ENCODE measurements at places on chromosomes 3 and 15.

DNA sequence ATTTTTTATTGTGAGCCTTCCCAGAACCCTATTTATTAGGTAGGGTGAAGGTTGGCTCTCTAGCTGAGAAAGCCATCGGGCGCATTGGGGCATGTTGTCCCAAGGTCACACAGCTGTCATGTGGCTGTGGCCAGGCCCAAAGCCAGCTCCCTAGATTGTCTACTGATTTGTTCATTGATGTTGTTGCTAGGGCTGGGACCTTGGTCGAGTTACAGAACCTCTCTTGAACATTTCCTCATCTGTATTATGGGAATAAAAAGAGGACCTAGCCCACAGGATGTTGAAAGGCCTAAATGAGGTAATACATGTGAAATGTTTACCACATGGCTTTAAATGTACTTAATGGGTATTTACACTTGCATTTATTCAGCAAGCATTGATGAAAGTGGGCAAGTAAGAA lies 252.5 kb downstream of the SUCLG2 start:
- no peak for DNase-seq

GRCh38 chr15:82663186-82663600 lies 16.0 kb upstream of the CPEB1 start:
- DNase-seq, result no peak

DNA sequence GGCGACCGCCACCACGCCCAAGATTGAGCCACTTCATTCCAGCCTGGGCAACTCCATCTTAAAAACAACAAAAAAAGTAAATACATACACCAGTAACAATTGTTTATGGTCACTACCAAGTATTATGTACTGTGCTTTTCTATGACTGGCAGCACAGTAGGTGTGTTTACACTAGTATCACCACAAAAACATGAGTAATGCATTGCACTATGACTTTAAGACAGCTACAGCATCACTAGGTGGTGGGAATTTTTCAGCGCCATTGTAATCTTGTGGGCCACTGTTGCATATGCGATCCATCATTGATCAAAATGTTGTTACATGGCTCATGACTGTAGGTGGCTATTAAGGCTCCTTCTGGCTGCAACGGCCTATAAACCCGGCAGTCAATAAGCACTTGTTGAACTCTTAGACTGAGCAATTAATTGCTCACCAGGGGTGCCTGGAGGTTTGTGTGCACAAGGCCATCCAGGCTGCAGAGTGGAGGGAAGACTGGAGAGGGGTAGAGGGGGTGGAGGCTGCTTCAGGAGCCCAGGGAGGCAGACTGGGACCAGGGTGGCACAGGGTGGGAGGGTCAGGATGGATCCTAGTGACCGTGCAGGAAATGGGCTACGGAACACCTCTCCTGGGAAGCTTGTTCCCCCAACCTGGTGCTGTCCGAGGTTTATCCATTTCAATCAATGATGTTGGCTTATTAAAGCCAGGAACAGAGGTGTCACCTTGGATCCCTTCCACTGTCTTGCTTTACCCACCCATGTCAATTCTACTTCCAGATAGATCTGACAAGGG lies 17.9 kb upstream of the COPG1 start:
- no peak for DNase-seq

DNA sequence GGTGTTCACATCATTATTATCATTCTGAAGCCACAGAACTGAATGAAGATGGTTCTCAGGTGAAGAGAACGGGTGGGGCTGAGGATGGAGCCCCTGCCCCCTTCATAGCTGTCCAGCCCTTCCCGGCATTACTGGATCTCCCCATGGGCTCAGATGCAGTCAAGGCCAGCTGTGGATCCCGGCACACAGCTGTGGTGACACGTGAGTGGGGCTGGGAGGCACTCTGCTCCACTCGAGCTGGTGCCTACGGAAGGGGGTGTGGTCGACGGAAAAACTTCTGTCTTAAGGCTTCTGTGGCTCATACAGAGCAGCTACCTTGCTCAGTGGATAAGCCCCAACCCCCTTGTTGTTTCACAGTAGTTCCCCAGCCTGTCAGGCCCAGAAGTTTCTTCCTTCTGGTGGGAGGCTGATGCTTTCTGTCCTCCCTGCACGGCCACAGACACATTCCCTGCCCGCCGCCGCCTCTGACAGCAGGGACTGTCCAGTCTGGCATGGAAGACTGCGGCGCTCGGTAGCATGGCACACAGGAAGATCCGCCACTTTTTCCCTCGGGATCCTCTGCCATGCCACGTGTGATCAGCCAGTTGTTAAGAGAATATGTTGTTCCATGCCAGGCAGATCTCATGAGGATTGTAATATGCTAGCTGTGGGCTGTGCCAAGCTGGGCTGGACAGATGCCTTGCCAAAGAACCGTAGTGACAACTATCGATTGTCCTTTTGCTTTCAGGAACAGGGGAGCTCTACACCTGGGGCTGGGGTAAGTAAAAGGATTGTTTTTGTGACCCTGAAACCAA lies 5.8 kb downstream of the RCCD1 start:
- no peak for DNase-seq

- no peak for DNase-seq
These were observed 78.7 kb downstream of the SLC9A9 start for GRCh38 chr3:143769616-143770015.

DNA sequence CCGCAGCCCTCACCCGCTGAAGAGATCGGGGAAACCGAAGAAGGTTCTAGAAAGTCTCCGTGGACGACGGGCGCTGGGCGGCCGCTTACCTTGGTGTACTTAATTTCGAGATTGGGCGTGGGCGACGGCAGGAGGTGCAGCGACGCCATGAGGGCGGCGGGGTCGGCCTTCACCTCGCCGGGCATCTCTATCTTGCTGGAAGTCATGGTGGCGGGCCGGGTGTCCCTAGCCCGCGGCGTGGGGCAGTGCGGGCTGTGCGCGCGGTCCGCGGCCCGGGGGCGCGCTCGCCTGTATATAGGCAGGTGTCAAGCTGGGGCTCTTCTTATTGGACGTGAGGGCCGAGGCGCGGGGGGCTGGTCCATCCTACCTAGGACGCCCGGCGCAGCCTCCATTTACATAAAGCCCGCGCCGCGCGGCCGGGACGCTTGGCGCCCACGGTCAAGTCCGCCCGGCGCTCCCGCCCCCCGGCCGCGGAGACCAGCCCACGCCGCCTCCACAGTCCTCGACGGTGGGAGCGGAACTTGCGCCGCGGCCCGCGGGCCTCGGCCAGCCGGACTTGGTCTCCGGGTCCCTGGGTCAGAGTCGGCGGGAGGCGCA lies at the start of gene ALDH1A2:
Gene ALDH1A2 (minus strand): TSS at position 267 of the 597 bp plus-strand sequence. CDS start 61 bp downstream, at position 206.
- no peak for DNase-seq

- DNase-seq, result no peak
These were observed 115.7 kb downstream of the SERPINI1 start for GRCh38 chr3:167851171-167851570.

GRCh38 chr3:29026286-29026685 lies 254.6 kb upstream of the RBMS3 start:
- no peak for DNase-seq

GRCh38 chr15:35921046-35921445 lies 375.1 kb upstream of the DPH6 start:
- no peak for DNase-seq

DNA sequence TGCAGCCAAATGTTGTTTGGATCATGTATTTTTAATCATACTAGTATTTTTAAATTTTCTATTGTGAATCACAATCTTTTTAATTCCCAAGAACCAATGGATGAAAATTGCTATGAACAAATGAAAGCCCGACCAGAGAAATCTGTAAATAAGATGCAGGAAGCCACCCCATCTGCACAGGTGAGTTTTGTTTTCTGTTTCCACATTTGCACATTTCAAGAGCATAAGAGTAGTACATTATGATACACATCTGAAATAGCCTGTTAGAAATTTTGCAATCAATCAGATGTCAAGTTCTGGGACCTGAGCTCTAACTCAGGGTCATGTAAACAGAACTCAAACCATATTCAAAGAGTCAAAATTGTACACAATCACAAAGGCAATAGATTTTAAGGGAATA lies 26.5 kb downstream of the TRAT1 start:
- DNase-seq, result no peak

- no peak for DNase-seq
These were observed 229.6 kb downstream of the IGSF11 start for GRCh38 chr3:118805007-118805406.

DNA sequence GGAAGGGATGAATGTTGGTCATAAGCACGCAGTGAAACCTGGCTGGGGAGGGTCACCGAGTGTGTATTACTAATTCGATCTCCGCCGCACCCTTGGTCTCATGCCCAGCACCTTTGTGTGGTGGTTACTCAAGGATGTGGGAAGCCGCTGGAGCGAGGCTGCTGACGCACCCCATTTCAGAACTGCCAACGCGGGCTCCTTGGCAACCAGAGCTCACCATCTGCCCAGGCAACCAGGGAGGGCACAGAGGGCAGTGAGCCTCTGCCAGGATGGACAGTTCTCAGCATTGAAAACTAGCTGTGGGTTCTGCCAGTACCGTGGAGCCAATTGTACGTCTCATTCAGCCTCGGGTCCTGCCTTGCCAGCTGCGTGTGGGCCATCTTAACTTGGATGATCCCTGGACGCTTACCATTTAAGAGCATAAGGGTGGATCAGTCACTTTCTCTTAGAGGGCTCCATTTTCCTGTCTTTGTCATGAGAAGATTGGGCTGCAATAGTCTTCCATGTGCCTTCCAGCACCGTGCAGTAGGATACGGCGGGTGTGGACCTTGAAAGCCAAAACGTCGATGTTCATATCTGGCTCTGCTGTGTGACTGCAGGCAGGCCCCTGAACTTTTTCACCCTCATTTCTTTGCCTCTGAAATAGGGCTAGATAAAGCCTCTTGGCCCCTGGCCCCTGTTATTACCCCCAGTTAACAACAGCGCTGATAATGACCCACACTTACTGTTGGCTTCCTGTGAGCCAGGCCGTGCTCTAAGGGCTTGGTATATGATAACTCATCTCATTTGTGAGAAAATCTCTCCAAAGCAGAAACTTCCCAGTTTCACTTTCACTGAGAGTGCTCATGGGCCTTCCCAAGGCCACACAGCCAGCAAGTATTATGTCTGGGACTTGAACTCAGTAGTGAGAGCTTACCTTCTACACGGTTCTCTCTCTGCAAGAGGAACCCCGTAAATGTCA lies 238.8 kb downstream of the OPA1 start:
- DNase-seq, result no peak

DNA sequence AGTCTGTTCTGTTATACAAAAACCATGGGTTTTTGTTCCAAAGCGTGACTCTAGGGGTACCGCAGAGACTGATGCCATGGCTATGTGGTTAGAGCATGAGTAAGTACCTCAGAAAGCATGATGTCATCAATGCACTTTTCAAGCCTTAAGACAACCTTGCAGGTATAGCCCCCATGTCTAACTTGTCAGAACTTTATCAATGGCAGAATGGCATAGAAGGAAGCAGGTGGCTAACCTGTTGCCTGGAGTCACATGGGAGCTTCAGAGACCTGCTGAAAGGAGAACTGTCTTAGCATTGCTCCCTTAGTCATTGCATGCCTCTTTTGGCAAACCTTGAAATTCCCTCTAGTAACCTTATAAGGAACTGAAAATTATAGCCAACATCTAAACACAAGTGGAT lies 52.5 kb downstream of the EOMES start:
- no peak for DNase-seq

GRCh38 chr3:58064923-58065638 lies 56.9 kb downstream of the FLNB start:
- DNase-seq, result no peak

- no peak for DNase-seq
These were observed 4.8 kb downstream of the LRRC58 start for GRCh38 chr3:120344349-120344748.

- no peak for DNase-seq
These were observed 40.1 kb downstream of the OXSR1 start for GRCh38 chr3:38205472-38205805.

DNA sequence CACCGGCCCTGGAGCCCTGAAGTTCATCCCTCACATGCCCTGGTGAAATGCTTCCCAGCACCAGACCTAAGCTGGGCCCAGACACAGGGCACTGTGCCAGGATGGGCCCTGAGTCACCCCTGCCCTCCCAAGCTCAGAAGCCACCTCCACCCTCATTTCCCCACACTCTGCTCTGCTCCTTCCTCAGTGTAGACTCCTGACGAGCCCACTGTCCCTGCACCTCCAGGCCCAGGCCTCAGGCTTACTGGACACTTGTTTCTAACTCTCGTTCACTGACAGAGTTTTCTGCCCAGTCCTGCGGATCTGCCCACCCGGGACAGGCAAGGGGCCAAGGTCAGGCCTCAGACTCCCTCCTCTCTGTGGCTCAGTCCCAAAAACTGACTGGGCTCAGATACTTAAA lies 112.6 kb upstream of the RNF7 start:
- no peak for DNase-seq

DNA sequence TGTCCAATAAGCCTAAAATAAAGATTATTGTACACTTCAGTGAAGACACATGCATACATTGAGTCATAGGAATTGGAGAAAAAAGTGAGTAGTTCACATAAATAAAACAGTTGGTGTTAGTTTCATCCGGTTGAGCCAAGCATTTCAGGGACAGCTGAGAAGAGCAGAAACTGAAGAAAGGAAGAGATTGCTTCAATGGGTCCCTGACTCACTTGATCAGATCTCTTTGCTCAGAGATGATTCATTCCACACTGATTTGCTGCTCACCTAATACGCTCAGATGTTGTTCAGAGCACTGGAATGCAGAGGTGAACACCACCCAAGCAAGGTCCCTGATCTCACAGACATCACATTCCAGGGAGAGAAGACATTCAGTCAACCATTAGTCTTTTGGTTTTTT lies 93.7 kb downstream of the RAD18 start:
- no peak for DNase-seq

DNA sequence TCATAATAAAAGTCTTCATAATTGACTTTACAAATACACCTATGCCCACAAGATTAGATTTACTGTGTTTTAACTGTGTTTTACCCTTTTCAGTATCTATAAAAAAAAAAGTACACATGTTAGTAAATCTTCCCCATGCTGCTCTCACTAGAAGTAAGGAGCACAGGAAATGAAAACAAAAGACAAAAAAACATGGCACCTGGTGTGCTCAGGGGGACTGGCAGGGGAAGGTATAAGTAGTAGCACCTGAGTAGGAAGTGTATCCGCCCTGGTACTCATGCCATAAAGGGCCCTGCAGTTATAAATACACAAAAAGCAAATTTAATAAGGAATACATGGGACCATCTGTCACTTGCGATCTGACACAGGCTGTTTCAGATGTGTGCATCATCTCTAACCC lies 8.9 kb upstream of the ALDH1A2 start:
- DNase-seq, result peak; percentile 26

DNA sequence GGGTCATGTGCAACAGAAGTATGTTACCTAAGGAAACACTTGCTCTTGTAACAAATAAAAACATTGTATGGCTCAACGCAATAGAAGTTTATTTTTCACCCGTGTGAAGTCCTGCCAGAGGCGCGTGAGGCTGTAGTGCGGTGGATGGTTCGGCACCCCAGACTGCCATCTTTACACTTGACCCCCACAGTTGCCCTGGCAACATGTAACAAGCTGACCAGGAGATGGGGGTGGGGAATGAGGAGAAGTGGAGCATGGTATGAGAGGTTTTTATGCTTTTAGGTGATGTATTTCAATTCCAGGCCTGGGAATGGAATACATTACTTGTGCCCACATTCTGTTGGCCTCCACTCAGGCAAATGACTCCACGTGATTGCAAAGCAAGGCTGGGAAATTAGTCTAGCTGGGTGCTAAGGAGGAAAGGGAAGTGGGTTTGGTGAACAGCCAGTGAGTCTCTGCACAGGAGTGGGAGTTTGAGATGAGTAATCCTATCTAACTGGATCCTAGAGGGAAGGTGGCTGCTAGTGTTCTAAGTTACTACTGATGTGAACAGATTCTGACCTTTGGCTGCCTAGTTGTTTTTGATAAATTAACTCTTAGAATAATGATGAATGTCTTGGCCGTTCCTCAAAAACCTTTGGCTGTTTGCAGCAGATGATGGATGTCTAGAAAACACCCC lies 33.8 kb upstream of the GREM1 start:
- DNase-seq, result no peak

- DNase-seq, result no peak
These were observed 121.9 kb downstream of the RPLP1 start for GRCh38 chr15:69574506-69574905.
